Kidney (tissue), 22 donors: ENCODE measurements at places on chromosomes 2 and 18. TPM values are rescaled to one million over a fixed set of nuclear protein-coding genes. Genes with fewer than 3 reads are reported as not detected.

The GAL3ST2 gene
- 0.19 TPM for total RNA-seq

The RGPD6 gene
- total RNA-seq = 19.5 TPM

The MYOM1 gene
- 6.8 TPM for total RNA-seq

The GALNT3 gene
- 38.6 TPM for total RNA-seq

The CCL20 gene
- total RNA-seq = 2.7 TPM

The BOLL gene
- total RNA-seq = not detected

The SLC9A4 gene
- total RNA-seq = 2.8 TPM

DNA sequence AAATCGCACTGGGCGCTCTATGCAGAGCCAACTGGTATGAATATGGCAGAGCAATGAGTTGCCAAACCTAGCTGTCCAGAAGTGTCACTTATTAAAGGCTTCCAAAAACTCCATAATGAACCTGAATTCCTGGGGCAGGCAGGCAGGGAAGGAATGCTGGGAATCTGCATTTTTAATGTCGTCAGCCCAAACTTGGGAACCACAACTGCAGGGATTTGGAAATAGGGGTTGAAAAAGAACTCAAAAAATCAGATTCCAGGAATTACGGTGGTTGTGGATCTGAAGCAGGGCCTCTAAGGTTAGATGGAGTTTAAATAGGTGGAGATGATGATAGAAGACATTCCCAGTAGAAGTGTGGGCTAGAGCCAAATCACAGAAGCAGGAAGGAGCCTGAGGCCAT is 15.0 kb downstream of the NCKAP5 start:
- H3K4me3 ChIP-seq = no peak overlapping the region
- H3K27ac ChIP-seq = no peak overlapping the region
- no peaks in the 10 kb centered on the region for H3K27me3 ChIP-seq
- no peak for DNase-seq
- no peaks in the 10 kb centered on the region for H3K4me1 ChIP-seq

- H3K27me3 ChIP-seq = no peaks in the 10 kb centered on the region
- H3K36me3 ChIP-seq = no peaks in the 10 kb centered on the region
- H3K4me3 ChIP-seq = peak overlapping the region; percentile 69
- DNase-seq = no peak
- no peak overlapping the region for H3K27ac ChIP-seq
- no peaks in the 10 kb centered on the region for H3K4me1 ChIP-seq
Observed at GRCh38 chr18:658947-659533, 1.6 kb downstream of the TYMS start.

- H3K27ac ChIP-seq = no peak overlapping the region
- H3K36me3 ChIP-seq = no peaks in the 10 kb centered on the region
- H3K4me1 ChIP-seq = no peaks in the 10 kb centered on the region
- H3K27me3 ChIP-seq = no peaks in the 10 kb centered on the region
- H3K4me3 ChIP-seq = no peak overlapping the region
- DNase-seq = no peak
Observed at GRCh38 chr2:198774576-198774975, 683.2 kb downstream of the SATB2 start.

DNA sequence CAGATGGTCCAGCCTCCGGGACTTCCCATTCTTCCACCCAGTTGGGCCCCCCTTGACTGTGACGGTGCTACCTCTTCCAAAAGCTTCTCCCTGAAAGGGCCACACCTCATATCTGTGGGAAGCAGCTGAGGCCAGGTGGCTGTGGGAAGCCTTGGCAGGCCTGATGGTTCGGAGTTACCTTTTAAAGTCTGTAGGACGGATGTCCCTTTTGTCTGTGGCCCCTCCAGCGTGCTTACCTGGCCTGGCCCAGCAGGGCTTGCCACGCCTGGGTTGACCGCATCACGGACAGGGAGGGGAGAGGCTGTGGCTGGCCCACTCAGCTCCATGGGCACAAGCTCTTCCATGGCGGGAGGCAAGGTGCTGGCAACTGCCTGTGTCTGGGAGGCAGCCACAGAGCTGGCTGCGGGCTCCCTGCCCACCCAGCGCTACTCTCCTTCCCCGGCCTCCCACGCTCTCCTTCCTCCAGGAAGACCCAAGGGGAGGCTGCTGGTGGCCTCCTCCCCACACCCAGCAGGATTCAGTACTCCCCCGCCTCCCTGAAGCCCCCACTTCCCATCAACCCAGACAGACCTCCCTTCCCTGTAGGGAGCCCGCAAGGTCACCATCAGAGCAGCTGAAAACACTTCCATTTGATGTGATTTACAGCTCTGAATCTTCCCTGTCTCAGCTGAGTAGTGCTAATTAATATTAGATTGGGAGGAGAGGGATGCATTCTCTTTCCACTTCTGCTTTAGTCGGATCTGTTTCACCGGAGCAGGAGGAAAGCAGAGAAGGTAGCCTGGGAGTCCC is 52.8 kb downstream of the EDAR start:
- peaks cover 3% of the 10 kb centered on the region for H3K4me1 ChIP-seq
- H3K27ac ChIP-seq = no peak overlapping the region
- no peaks in the 10 kb centered on the region for H3K36me3 ChIP-seq
- no peak overlapping the region for H3K4me3 ChIP-seq
- DNase-seq = peak; percentile 94

DNA sequence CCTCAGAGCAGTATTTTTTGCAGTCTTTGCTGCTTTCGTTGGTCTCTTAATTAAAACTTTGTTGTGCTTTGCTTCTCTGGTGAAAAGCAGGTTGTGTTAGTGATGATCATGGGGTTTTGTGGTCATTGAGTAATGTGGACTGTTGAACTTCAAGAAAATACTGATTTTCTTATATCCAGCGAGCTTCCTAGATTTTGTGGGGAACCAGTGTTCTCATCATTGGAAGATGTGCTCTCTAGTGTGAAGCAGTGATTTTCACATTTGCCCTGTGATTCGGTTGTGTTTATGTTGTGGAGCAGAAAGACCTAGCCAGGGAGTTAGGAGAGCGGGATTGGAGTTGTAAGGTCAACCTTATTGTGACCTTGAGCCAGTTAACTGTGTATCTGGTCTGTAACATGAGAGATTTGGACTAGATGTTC is 12.4 kb downstream of the ASAP2 start:
- no peak overlapping the region for H3K4me3 ChIP-seq
- DNase-seq = no peak
- H3K27me3 ChIP-seq = no peaks in the 10 kb centered on the region

GRCh38 chr2:239965318-239965717 is 59.8 kb downstream of the NDUFA10 start:
- H3K4me3 ChIP-seq = no peak overlapping the region
- DNase-seq = no peak
- no peak overlapping the region for H3K27ac ChIP-seq
- no peaks in the 10 kb centered on the region for H3K27me3 ChIP-seq

DNA sequence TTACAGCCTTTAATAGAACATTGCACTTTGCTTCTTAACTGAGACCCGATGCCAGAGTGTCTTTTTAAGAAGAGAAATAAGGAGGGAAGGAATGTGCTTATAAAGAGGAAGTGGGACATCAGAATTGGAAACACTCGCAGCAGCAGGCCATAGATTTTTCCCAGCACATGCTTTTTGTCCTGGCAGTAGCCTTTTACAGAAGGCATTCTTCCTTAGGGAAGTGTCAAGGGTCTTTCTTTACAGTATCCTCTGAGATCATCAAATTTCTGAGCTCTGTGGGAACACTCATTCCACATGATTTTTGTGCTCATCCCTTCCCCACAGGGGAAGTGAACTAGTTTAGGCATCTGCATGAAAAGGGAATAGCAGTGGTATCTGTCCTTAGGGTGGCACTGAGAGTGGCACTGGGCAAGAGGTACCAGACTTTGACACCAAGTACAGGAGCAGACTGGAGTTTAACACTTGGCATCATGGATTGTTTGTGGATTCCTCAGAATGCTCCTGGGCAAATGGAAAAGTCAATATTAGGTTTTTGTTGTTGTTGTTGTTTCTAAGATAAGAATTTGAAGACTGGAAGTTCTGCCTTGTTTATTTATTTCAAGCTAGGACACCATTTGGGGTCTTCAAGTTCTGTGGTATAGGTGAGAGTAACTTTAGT is 4.1 kb downstream of the MYO1B start:
- peak overlapping the region; percentile 5 for H3K27ac ChIP-seq
- no peaks in the 10 kb centered on the region for H3K27me3 ChIP-seq
- peaks cover 21% of the 10 kb centered on the region for H3K4me1 ChIP-seq
- no peak for DNase-seq
- H3K4me3 ChIP-seq = no peak overlapping the region

DNA sequence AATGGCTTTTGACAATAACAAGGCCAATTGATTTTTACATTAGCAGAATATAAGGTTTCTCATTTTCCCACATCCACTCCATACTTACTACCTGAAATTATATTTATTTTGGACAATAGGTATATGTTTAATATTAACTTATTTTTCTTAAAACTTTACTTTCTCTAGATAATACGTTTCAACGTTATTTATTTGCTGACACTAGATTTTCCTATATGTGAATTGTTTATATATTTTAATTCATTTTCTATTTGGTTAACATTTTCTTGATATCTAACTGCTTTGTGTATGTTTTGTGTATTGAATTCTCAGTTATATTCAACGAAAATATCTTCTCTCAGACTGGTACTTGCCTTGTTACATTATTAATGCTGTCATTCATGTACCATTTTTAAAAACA is 199.9 kb upstream of the TMEFF2 start:
- H3K4me3 ChIP-seq = no peak overlapping the region
- H3K36me3 ChIP-seq = no peaks in the 10 kb centered on the region
- no peak overlapping the region for H3K27ac ChIP-seq
- H3K4me1 ChIP-seq = no peaks in the 10 kb centered on the region
- no peaks in the 10 kb centered on the region for H3K27me3 ChIP-seq

DNA sequence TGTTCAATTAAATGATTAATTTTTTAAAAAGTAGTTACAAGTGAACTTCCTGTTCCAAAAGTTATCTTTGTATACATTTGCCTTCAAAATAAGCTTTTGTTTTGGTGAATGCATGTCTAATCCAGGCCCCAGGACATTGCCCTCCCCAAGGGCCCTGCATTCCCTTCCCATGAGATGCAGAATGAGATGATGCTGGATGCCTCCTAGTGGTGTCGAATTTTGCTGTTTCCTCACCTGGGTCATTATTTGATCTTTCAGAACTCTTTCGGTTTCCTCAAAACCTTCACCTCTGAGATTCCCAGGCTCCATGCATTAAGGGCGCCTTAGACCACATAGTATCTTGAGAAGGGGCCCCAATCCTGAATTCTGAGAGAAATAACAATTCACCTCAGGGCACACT is 728.8 kb downstream of the CNTNAP5 start:
- DNase-seq = no peak
- no peak overlapping the region for H3K4me3 ChIP-seq
- H3K27ac ChIP-seq = no peak overlapping the region
- no peaks in the 10 kb centered on the region for H3K4me1 ChIP-seq
- no peaks in the 10 kb centered on the region for H3K27me3 ChIP-seq
- H3K36me3 ChIP-seq = no peaks in the 10 kb centered on the region

GRCh38 chr18:66749030-66749429 is 145.1 kb upstream of the CDH19 start:
- H3K27ac ChIP-seq = no peak overlapping the region
- no peak overlapping the region for H3K4me3 ChIP-seq
- H3K36me3 ChIP-seq = no peaks in the 10 kb centered on the region
- no peak for DNase-seq
- no peaks in the 10 kb centered on the region for H3K27me3 ChIP-seq
- H3K4me1 ChIP-seq = no peaks in the 10 kb centered on the region

GRCh38 chr2:40611196-40611595 is 159.3 kb upstream of the SLC8A1 start:
- no peak overlapping the region for H3K27ac ChIP-seq
- no peak overlapping the region for H3K4me3 ChIP-seq
- H3K4me1 ChIP-seq = no peaks in the 10 kb centered on the region
- no peak for DNase-seq
- no peaks in the 10 kb centered on the region for H3K27me3 ChIP-seq

DNA sequence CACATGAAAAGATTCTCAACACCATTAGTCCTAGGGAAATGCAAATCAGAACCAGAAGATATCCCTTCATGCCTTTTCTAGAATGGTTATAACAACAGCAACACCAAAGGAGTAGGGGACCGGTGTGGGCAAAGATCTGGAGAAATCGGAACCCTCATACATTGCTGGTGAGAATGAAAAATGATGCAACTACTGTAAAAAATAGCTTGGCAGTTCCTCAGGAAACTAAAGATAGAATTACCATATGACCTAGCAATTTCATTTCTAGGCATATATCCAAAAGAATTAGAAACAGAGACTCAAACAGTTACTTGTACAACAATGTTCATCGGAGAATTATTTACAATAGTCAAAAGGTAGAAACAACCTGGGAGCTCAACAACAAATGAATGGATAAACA is 29.2 kb upstream of the CDH7 start:
- H3K36me3 ChIP-seq = no peaks in the 10 kb centered on the region
- H3K27ac ChIP-seq = no peak overlapping the region
- H3K4me3 ChIP-seq = no peak overlapping the region
- DNase-seq = no peak

- H3K27me3 ChIP-seq = no peaks in the 10 kb centered on the region
- peaks cover 22% of the 10 kb centered on the region for H3K4me1 ChIP-seq
- H3K36me3 ChIP-seq = no peaks in the 10 kb centered on the region
- H3K27ac ChIP-seq = no peak overlapping the region
- DNase-seq = no peak
Observed at GRCh38 chr2:95061601-95062183, 36.2 kb downstream of the MAL start.

GRCh38 chr2:29705616-29706015 is 215.8 kb downstream of the ALK start:
- H3K36me3 ChIP-seq = no peaks in the 10 kb centered on the region
- DNase-seq = peak; percentile 36
- no peaks in the 10 kb centered on the region for H3K27me3 ChIP-seq

DNA sequence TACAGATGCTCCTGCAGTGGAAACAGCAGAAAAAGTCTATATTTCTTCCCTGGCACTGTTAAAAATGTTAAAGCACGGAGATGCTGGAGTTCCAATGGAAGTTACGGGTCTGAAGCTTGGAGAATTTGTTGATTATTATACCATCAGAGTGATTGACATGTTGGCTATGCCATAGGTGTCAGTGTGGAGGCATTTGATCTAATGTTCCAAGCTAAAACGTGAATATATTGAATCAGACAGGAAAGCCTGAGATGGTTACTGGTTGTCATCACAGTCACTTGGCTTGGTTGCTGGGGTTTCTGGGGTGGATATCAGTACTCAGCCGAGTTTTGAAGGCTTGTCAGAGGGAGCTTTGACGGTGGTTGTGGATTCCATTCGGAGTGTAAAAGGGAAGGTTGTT is 262.9 kb upstream of the CNTNAP5 start:
- DNase-seq = no peak
- no peak overlapping the region for H3K4me3 ChIP-seq

GRCh38 chr2:65605058-65605742 is 172.8 kb upstream of the SPRED2 start:
- H3K4me1 ChIP-seq = no peaks in the 10 kb centered on the region
- no peak for DNase-seq
- H3K4me3 ChIP-seq = no peak overlapping the region
- no peak overlapping the region for H3K27ac ChIP-seq
- no peaks in the 10 kb centered on the region for H3K27me3 ChIP-seq

- no peaks in the 10 kb centered on the region for H3K27me3 ChIP-seq
- H3K36me3 ChIP-seq = no peaks in the 10 kb centered on the region
- H3K27ac ChIP-seq = no peak overlapping the region
- no peak for DNase-seq
- no peaks in the 10 kb centered on the region for H3K4me1 ChIP-seq
Observed at GRCh38 chr2:152396763-152397162, 61.8 kb downstream of the FMNL2 start.
